CD4-positive, alpha-beta T cell treated with Interleukin-2 at 100 ng/mL for 4 hours (primary cell): ENCODE measurements at places on chromosomes 6 and 20.

DNA sequence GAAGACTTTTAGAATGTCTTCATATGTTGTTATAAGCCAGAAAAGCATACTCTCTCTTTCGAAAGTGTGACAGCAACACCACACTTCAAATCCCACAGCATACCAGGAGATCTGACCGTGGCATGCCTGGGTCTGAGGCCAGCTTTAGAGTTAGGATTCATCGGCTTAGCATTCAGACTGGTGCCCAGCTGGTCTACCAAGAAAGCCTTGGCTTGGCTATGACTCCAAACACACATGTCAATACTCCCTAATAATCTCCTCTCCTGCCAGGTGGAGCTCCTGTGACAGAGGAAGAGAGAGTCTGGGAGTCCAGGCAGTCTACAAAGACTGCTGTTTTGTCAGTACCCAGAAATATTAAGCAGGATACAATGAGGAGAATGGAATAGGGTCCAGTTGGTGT lies 77.1 kb upstream of the MAN1A1 start:
- no peak for DNase-seq

DNA sequence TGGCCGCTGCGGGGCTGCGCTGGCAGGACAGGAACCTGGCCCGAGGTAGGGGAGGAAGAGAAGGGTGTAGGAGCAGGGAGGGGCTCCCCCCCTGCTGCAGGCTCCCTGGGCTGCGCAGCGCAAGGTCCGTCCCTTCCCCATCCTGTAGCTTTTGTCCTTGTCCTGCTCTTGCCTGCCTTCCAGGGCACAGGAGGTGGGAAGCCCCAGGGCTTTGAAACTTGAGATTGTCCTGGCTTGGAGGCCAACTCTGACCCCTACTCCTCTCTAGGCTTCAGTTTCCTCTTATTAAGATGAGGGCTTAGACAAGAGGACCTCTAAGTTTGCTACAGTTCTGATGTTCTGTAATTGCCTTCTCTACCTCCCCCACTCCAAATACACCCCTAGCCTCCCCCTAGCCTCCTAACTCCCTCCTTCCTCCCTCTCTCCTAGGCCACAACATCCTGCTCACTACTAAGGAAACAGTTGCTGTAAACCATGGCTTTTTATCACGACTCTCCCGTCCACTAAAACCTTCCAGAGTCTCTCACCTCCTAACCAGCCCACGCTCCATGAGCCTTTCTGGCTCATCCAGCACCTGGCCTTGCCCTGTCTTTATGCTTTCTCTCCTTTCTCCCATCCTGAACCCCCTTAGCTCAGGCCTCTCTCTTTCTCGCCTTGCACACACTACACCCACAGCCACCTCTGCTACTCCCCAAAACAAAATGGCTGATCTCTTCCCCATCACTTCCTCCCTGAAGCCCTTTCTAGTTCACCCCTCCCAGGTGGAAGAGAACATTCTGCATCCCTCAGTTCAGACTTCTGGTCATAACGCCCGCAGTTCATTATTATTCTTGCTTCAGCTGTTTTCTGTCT lies 10.2 kb downstream of the UNC5CL start:
- DNase-seq, result no peak

- DNase-seq, result peak; percentile 46
Measured at GRCh38 chr20:1664911-1665310, 7.3 kb upstream of the SIRPG start.

GRCh38 chr6:148291876-148292275 lies 50.8 kb upstream of the SASH1 start:
- DNase-seq, result no peak

GRCh38 chr20:38216201-38216600 lies 44.3 kb downstream of the KIAA1755 start:
- no peak for DNase-seq

GRCh38 chr20:14093652-14094051 lies 98.3 kb downstream of the MACROD2 start:
- no peak for DNase-seq

DNA sequence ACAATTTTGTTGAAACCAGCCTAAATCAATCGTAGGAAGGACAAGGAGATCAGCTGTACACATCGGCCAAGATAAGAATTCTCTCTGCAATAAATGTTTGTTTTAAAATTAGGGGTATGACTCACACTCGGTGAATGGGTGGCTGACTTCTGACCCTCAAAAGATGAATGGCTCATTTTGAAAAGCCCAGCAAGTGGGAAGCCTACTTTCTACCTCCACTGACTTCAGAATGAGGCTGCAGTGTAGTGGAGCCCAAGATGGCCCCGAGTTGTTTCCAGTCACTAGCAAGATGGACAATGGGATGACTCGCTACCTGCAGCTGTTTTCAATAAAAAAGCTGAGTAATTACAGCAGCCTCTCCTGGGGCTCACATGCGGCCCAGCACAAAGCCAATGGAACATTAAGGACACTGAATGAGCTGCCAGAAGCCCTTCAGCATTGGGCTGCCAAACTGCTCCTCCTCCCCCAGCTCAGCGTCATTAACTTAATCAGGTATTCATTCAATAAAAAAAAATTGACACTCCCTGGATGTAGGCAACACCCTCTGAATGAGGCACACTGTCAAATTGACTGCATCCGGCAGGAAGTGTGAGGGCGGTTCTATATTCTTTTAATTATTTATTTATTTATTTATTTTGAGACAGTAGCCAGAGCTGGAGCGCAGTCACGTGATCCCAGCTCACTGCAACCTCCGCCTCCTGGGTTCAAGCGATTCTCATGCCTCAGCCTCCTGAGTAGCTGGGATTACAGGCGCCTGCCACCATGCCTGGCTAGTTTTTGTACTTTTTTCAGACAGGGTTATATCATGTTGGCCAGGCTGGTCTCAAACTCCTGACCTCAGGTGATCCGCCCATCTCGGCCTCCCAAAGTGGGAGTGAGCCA lies 107.3 kb downstream of the GMPR start:
- no peak for DNase-seq

DNA sequence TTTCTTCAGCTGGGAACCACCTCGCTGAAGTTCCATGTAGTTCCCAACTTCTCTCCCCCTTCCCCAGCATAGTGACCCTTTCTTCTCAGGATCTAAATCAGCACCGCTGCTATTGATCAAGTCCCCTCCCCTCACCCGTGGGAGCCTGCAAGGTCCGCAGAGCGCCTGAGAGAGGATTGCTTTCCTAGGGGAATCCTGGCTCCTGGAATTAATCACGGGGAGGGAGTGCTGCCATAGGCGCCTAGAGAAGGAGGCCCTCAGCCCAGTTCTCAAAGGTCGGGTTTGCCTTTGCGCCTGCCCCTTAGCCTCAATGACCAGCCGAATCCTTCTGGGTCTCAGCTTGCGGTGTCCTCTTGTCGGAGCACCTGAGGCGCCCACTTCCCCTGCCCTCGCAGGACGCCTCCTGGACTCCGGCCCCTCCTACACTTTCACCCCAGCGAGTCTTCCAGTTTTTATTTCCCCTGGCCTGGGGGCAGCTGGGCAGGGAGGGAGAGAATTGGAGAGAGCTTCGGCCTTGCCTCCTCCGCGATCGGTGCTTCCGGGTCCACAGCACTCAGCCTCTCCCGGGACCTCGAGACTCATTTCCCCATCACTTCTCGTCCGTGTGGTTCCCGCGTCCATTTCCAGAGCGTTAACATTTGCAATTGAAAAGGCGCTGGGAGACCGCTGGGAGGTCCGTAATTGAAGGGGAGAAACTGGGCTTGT lies 3.1 kb upstream of the NKX2-2 start:
- DNase-seq, result no peak

- no peak for DNase-seq
Measured at GRCh38 chr6:99617131-99617530, 10.5 kb downstream of the PRDM13 start.

GRCh38 chr6:151637814-151638213 lies 144.0 kb downstream of the CCDC170 start:
- DNase-seq, result no peak

DNA sequence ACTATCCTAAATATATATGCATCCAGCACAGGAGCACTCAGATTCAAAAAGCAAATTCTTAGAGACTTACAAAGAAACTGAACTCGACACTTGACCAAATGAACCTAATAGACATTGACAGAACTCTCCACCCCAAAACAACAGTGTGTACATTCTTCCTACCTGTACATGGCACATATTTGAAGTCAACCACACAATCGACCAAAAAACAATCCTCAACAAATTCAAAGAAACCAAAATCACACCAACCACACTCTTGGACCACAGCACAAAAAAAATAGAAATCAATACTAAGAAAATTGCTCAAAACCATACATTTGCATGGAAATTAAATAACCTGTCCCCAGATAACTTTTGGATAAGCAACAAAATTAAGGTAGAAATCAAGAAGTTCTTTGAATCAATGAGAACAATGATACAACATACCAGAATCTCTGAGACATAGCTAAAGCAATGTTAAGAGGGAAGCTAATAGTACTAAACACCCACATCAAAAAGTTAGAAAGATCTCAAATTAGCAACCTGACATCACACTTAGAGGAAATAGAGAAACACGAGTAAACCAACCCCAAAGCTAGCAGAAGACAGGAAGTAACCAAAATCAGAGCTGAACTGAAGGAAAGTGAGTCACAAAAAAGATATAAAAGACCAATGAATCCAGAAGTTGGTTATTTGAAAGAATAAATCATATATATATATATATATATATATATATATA lies 12.5 kb upstream of the TREM1 start:
- peak; percentile 65 for DNase-seq

DNA sequence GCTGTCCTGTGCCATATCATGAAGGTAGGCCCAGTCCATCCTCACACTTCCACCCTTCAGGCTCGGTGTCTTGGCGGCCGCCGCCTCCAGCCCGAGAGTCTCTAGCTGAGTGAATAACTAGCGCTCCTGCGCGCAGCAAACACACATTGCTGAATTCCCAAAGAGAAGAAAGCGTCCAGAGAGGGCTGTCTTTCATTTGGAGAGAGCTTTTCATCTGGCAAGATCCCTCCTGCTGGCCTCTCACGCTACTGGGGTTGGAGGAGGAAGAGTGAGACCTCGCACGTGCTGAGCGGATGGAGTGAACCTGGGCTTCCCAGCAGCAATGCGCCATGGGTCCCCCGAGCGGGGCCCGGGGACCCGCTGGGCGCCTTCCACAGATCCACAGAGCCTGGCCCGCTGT lies 73.2 kb downstream of the NCR2 start:
- no peak for DNase-seq

GRCh38 chr6:129251669-129252376 lies 368.9 kb downstream of the LAMA2 start:
- peak; percentile 66 for DNase-seq

DNA sequence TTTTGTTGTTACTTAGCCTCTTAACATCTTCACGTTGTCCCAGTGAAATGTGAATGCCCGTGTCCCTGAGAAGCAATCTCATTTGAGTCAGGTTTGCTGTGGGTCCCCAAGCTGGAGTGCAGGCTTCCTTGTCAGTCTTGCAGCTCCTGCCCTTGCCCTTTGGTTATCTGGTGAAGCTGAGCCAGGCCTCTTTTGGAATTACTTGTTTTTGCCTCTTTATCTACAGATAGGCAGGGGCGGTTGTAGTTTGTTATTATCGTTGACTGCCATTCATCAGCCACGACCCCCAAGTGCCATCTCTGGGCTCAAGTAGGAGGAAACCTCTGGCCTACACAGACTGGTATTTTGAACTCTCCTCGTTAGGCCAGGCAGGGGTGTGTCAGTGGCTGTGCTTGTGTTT lies 2.2 kb downstream of the TMEM14C start:
- no peak for DNase-seq

DNA sequence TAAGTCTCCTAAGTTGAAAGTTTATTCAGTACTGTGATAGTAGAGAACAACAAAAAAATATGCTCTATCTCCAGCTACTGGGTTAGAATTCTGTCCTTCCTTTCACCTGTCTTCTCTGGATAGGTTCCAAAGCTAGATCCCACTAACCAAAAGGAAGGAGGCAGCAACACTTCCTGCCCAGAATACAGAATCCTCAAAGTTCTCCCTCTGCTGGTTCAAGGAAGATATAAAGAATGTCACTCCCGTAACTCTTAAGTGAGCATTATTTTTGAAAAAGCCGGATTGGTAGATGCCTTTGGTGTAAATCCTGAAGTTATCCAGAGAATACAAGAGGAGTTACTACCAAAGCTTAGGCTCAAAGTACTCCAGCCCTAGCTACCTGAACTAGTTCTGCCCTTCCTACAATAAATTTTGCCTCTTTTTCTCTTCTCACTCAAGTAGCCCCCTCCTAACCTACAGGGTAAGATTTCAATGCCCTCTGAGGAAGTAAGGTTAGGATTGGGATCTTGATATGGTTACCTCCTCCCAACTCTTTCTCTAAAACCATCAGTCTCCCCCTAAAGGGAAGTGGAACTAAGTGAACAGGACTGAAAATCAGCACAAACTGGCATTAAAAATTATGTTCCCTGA lies 26.0 kb upstream of the CRIP3 start:
- DNase-seq, result peak; percentile 12

DNA sequence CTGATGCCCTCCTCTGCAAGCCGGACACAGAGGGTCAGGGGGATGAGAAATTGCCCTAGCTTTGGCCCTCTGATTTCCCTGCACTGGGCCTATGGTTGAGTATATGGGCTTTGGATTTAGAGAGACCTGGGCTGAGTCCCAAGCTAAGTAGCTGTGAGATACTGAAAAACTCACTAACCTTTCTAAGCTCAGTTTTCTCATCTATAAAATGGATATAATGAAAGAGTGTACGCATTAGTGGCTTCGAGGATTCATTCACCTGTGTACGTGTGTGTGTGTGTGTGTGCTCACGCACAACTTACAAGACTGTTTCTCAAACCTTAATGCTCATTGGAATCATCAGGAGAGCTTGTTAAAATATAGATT lies 12.7 kb upstream of the RBPJL start:
- no peak for DNase-seq

DNA sequence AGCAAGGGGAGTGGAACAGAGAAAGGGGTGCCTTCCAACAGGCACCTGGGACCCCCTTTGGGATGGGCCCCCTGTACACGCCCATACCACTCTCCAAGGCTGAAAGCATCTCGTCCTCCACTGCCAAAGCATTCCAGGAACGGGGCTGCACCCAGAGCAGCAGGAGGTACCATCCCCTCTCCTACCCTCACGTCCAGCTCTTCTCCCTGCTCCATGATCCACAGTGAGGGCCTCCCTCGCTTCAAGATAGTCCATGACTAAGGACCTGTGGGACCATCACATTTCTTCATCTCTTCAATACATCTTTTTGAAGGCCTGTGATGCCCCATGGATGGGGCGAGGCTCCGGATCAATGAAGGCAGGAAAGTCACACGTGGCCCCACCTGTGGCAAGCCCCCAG lies 209.9 kb downstream of the ANKRD60 start:
- DNase-seq, result no peak

DNA sequence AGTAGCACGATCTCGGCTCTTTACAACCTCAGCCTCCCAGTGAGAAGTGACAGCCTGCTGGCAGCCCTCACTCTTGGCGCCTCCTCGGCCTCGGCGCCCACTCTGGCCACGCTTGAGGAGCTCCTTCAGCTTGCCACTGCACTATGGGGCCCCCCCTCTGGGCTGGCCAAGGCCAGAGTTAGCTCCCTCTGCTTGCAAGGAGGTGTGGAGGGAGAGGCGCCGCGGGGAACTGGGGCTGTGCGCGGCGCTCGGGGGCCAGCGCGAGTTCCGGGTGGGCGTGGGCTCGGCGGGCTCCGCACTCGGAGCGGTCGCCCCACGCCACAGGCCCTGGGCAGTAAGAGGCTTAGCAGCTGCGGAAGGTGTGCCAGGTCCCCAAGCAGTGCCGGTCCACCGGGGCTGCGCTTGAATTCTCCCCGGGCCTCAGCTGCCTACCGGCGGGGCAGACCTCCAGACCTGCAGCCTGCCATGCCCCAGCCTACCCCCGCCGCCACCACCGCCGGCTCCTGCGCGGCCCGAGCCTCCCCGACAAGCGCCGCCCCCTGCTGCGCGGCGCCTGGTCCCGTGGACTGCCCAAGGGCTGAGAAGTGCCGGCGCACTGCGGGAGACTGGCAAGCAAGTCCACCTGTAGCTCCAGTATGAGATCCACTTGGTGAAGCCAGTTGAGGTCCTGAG lies 22.0 kb upstream of the NUP153 start:
- DNase-seq, result no peak
